ENCODE measurements at places on chromosomes 5 and 9.

DNA sequence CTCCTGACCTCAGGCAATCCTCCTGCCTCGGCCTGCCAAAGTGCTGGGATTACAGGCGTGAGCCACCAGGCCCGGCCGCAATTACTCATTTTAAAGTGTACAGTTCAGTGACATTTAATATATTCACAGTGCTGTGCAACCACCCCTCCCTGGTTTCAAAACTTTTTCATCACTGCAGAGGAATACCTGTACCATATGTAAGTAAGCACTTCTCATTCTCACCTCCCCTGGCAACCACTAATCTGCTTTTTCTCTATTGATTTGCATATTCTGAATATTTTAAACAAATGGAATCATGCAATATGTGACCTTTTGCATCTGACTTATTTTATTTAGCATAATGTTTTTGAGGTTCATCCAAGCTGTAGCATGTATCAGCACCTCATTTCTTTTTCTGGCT lies 21.3 kb upstream of the KIAA1958 start:
- DNase-seq, result no peak

GRCh38 chr5:16135003-16135402 lies 44.6 kb downstream of the MARCHF11 start:
- no peak for DNase-seq

GRCh38 chr9:133846483-133847090 lies 108.4 kb upstream of the SARDH start:
- DNase-seq, result no peak

DNA sequence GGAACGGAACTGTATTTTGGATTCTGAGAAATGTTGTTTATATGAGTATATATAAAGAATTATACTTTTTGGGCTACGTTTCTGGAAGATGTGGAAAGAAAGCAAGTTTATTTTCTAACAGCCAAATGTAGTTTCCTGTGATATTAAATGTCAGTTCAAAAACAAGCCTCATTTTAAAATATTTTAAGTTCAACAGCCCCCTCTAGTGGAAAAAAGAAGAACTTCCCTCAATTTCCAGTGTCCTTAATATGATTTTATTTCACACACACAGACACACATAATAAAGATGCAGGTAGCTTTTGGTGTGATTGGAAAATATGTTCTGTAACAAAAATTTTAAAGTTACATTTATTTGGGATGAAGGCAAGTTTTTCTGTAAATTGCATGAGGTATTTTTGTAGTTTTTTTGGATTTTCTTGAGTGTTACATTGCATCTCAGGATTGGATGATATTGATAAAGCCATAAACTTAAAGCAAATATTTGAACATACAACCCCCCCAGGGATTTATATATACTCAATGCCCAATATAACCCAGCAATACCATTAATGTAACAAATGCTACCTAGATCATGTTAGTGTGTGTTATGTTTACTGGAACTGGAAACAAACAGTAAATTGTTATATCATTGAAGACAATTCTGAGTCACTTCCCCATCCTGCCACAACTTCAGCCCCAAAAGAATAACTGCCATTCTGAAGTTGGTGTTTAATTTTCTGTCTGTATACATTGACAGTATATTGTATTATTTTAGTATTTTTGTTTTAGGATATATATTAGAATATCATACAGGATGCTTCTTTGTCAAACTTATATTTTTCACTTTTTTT lies 54.0 kb downstream of the CCDC171 start:
- no peak for DNase-seq

- no peak for DNase-seq
Measured at GRCh38 chr5:36297653-36298052, 4.0 kb downstream of the RANBP3L start.

DNA sequence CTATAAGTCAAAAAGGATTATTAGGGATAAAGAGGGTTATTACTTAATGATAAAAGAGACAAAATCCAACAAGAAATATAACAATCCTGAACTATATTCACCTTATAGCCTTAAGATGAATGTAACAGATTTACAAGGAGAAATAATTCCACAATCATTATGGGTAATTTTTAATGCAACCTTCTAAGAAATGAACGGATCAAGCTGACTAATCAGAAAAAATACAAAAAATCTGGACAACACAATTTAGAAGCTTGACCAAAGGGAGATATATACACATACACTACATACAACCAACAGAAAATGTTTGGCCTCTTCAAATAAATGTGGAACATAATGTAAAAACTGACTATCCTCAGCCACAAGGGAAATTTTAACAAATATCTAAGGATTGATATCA lies 102.3 kb downstream of the CPLANE1 start:
- no peak for DNase-seq

GRCh38 chr5:135156715-135157404 lies 122.8 kb upstream of the PITX1 start:
- DNase-seq, result no peak

- DNase-seq, result no peak
Measured at GRCh38 chr9:109408759-109409462, 88.1 kb upstream of the EPB41L4B start.

DNA sequence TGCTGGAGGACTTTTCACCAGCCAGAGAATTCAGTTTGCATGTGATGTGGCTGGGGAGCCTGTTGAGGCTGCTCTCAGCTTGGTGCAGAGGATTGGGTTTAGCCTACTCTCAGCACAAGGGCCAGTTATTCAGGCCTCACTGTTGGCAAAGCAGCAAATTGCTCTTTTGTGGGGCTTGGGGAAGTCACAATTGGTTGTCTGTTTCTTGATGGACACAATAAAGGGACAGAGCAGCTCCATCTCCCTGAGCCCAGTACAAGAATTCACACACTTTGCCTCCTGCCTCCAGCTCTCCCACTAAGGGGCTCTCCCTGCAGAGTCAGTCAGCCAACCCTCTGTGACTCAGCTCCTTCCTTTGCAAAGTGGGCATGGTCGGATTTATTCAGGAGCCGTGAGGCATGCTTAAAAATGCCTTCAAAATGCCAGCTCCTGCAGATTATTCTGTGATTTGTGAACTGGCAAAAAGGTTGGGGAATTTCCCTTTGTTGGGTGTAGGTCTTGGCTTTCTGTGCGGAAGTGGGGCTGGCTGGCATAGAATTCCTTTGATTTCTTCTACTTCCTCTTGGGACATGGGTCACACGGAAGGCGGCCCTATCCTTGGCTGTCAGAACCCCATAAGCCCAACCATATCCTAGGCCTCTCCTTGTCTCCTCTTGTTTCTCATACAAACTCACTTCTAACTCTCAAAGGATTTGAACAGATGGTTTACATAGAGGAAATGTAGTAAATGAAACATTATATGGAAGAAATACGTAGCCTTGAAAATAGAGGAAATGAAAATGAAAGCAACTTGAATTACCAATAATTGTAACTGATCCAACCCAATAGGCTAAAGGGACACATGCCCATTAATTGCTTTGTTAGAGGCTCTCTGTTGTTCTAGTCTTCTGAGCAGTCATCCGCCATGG lies 118.7 kb upstream of the CD180 start:
- no peak for DNase-seq

- peak; percentile 39 for DNase-seq
Measured at GRCh38 chr5:150624334-150625163, 15.9 kb upstream of the SYNPO start.

- no peak for DNase-seq
Measured at GRCh38 chr9:72665421-72665820, 144.0 kb downstream of the TMC1 start.

- no peak for DNase-seq
Measured at GRCh38 chr9:72980600-72981265, 27.9 kb upstream of the ALDH1A1 start.

GRCh38 chr9:129995409-129996160 lies 47.4 kb downstream of the FNBP1 start:
- DNase-seq, result peak; percentile 33

- no peak for DNase-seq
Measured at GRCh38 chr5:164277720-164278119, 772.3 kb downstream of the MAT2B start.

DNA sequence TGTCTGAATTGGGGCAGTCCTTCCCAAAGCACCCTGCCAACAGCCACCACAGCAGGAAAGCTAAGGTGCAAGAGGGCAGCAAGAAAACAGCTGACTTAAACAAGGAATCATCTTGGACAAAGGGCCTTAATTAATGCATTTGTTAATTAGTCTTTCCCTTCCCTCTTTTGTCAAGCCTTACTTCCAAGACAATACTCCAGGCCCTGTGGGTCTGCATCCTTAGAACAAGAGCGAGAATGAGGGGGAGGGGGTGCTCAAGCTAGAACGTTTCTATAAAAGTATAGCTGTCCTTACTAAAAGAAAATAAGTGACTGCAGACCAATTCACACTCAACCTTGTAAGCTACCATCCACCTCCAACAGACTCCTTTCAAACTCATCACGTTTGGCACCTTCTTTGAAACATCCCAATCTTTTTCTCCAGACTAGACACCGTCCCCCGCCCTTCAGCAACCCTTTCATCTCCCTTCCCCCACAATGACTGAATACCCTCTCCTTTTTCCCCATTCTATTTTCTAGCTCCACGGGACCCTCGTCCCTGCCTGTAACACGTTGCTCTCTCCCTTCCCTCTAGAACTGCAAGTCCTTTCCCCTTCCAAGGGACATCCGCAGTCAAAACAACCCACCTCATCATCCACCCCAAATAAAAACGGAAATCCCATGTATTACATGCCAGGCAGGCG lies 85.7 kb upstream of the RNF38 start:
- no peak for DNase-seq

DNA sequence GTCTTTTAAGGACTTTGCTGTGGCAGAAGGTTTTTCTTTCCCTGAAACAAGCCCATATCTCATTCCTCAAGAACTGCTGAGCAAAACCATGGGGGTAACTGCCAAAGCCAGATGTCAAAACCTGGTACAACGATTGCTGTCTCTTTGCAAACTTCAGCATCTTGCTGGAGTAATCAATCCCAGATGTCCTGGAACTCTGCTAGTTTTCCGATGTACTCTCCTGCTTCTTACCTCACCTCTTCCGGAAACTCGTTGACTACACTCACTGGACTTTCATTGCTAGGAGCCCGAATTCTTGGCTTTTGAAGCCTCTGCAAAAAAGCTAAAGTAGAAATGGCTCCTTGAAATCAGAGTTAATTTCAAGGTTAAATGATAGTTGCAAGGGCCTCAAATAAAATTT lies 23.3 kb downstream of the RAD1 start:
- DNase-seq, result no peak

- no peak for DNase-seq
Measured at GRCh38 chr5:39218482-39219402, 621 bp downstream of the FYB1 start.

- DNase-seq, result no peak
Measured at GRCh38 chr5:108953940-108954339, 206.2 kb downstream of the FER start.

GRCh38 chr9:136029556-136029955 lies 65.5 kb downstream of the NACC2 start:
- no peak for DNase-seq

DNA sequence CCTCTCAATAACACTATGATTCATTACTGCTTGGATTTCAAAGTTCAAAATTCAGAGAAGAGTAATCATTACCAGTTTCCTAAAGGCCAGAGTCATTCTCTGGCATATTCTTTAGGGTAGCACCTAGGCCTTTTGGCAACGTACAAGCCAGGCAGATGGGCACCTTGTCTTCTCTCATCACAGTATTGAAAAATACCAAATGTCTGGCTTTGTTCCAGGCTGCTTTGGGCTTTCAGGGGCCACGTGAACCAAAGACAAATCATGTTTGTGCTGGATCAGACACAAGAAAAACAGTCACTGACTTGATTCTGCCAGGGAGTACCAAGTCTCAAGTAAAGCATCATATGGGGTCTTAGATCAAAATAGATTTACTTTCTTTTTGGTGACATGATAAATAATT lies 15.5 kb downstream of the MEGF9 start:
- DNase-seq, result no peak

DNA sequence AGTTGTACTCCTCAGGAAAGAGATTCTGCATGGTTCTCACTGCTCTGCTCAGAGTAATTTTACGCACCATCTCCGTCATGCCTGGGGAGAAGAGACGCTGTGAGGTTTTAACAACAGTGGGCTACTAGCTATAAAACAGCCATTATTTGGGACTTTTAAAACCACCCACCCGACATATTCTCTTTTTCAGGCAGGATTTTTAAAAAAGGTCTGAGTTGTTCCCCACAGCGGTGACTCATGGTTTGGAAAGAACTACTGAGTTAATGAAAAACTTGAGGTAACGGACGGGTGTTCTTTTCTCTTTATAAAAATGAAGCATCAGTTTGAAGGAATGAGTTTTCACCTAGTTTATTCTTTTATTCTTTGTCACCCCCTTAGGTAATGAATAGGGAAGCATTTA lies 61.3 kb downstream of the TTLL11 start:
- no peak for DNase-seq

GRCh38 chr5:98308231-98308630 lies 465.2 kb upstream of the RGMB start:
- DNase-seq, result no peak

DNA sequence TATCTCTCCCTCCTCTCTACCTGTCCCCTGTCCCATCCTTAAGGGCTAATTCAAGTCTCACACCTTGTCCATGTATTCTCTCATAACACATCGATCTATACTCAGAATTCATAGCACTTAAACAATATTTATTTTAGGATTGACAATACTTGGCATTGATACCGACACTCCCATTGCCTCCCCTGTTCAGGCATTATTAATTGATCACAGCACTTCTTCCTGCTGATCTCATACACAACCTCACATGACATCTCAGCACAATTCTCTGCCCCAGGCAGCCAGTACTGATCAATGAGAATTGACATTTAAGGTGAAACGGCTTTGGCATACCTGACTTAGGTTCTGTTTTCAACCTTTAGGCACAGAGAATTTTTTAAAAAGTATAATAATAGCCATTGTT lies 582.4 kb upstream of the BRINP1 start:
- no peak for DNase-seq

- DNase-seq, result no peak
Measured at GRCh38 chr5:166562246-166562645, 1729.2 kb upstream of the WWC1 start.

DNA sequence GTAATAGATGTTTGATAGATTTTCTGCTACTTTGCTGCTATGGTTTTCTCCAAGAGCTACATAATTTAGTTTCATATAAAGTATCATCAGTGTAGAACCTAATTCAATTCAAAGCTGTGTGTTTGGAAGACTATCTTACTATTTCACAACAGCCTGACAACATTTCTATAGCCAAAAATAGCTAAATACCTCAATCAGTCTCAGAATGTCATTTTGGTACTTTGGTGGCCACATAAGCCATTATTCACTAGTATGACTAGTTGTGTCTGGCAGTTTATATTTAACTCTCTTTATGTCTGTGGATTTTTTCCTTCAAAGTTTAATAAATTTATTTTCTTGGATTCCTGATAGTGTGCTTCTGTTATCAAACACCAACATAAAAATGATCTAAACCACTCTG lies 35.1 kb upstream of the CCDC152 start:
- no peak for DNase-seq

- DNase-seq, result no peak
Measured at GRCh38 chr5:76319673-76320072, 83.4 kb upstream of the IQGAP2 start.

DNA sequence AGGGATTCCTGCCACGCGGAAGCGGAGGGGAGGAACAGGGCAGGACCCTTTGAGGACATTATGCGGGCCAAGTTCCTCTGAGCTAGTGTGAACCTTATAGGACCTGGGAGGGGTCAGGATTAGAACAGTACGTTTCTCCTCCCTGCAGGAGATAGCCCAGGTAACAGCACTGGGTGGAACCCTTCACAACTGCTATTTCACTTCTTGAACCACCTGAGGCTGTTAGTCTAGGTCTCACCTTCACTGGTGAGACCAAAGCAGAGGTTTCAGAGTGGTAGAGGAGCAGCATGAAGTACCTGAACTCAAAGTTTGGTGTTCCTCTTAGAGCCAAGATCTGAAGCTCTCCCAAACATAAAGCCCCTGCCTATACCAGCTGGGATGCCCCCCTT lies 832 bp downstream of the EIF4EBP3 start:
- no peak for DNase-seq

GRCh38 chr5:150376799-150377771 lies 19.6 kb downstream of the TCOF1 start:
- no peak for DNase-seq
